H54 (cell line): ENCODE measurements at places on chromosomes 13 and 19.
A peak's percentile ranks its signal among the peaks of the same experiment; 100 is the strongest.

DNA sequence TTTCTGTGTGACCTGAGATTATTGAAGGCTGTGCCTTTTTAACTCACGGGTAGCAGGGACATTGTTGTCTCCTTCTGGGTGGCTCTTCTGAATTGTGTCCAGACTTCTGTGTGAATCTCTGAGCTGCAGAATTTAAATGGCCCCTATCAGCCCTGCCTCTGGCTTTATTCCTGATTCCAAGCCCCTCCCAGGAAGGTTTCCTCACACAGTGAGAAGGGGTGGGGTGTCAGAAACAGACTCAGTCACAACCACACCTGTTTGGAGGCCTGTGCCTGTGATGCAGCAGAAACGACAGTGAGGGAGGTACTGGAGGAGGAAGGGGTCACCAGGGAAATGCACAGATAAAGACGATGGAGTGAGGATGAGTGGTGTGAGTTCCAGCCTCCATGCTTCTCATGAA lies at the start of gene CLC:
CLC (minus strand) TSS at position 139 of the 400 bp plus-strand sequence; CDS start at position 62, 77 bp downstream.
- DNase-seq: no peak

- peak; percentile 95 for DNase-seq
Observed at GRCh38 chr19:531009-531752, 379 bp upstream of the CDC34 start.

DNA sequence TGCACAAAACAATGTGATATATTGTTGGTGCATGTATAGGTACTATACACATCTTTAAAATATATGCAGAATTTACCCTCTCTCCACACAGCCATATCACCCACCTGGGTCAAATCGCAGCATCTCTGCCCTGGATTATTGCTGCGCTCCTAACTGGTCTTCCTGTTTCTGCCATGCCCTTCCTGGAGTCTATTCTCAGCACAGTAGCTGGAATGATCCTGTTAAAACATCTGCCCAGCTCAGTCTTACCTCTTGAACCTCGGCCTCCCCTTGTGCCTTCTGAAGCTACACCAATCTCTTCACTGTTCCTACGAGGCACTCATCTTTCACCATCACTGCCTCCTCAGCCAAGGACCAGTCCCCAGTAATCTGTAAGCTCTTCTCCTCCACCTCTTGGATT lies 25.5 kb upstream of the TNFRSF19 start:
- no peak for DNase-seq

GRCh38 chr13:105599477-105600037 lies 935.9 kb downstream of the EFNB2 start:
- DNase-seq: no peak

DNA sequence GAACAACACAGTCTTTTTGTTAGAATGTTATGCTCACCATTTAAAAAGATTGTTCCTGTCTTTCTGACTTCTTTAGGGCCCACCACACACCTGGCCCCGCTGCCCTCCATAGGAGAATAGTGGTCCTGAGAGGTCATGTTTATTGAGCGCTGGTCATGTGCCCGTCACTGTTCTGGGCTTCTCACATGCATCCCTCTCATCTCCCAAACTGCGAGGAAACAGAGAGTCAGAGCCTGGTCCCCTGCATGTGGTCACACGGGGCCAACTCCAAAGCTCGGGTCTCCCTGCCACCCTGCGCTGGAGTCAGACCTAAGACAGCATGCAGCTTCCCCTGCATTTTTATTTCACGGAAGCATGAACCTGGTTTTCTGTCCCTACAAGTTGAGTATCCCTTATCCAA lies 70.4 kb upstream of the GPR183 start:
- DNase-seq: no peak

- DNase-seq: peak; percentile 89
Observed at GRCh38 chr19:3700242-3701032, at the start of gene PIP5K1C. PIP5K1C (minus strand) TSS chr19:3700468; CDS start chr19:3700390, 78 bp downstream.

DNA sequence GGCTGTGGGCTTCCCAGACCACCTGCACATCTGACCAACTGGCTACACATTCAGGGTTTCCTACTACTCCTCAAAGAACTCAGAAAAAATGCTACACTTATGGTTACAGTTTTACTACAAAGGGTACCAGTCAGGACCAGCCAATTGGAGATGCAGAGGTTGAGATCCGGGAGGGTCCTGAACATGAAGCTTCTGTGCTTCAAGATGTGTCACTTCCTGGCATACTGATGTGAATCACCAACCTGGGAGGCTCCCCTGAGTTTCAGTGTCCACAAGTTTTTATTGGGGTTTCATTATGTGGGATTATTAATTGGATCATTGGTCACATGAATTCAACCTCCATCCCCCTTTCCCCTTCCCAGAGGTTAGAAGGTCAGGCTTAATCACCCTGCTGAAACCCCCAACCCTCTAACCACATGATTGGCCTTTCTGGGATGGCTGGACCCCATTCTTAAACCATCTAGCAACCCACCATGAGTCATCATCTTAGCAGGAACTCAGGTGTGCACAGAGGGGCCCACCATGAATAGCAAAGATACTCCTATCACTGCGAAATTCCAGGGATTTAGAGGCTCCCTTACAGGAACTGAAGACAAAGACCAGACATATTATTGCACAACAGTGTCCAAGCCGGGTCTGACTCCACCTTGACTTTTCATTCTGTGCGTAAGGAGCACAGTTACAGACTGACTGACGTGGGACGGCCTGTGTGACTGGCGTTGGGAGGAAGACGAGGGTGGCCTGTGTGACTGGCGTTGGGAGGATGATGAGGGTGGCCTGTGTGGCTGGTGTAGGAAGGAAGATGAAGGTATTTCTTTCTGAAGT lies 90.7 kb downstream of the ATP8A2 start:
- DNase-seq: no peak

DNA sequence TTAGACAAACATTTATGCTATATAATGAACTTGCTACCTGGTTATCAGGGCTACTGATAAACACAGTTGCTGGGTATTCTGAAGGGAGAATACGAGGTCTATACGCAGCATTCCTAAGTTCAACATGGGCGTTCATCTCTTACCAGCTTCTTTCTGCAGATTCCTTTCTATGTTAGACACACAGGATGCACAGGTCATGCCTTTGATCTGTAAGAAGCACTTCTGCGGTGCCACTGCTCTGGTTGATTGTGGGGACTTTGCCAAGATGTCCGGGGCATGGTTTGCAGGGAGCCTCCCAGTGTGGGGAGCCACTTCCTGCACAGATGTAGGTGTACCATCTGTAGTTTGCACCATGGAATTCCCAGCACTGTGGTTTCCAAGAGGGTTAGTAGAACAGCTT lies 40.9 kb downstream of the ATP7B start:
- no peak for DNase-seq

DNA sequence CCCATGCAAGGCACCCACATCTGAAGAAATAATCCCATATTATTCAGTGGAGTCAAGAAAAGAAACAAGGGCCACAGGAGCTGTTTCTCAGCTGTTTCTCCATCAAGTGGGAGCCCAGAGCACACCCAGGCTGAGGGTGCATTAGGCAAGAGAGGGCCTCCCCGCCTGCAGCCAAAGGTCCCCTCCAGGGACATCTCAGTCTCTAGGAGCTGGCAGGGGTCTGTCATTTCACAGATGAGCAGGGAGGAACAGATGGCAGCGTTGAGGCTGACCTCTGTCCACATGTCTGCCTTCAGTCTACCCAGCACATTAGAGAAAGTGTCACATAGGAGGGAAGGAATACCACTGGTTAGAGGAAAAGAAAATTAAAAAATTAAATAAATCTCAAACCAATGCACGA lies 157.7 kb downstream of the ZNF536 start:
- DNase-seq: no peak

DNA sequence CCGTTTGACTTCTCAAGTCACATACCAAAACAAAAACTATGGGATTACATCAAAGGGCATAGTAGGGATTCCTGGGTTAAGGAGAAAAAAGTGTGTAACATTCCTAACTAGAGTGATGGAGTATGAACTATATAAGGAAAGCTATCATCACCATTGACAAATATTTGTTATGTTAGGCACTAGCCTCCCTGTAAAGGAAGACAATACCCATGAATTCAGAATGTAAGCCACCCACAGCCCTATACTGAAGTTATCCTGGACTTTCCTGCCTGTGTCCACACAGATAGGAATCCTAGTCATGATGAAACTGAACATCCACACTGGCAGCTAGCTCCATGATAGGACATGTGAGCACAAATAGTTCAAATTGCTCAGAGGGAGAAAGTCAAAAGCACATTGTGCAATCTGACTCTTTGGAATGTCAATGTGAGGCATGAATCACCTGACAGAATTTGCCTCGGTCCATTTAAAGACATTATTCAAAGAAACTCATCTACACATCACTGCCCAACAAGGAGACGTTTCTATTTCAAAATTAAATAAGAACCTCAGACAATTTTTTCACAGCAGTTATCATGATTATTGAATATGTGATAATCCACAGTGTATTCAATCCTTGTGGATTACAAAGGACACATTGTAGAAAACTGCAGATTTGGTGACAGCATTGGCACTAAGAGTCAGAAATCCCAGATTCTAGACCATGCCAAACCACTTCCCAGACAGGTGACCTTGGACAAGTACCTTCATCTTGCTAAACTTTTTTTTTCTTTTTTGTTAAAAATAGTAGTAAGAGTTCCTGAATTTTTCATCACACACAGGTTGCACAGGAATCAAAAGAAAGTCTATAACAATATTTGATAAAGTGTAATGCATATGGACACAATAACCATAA lies 529.3 kb downstream of the IRS2 start:
- DNase-seq: no peak

GRCh38 chr13:28012896-28013295 lies 24.4 kb upstream of the URAD start:
- DNase-seq: no peak

- no peak for DNase-seq
Observed at GRCh38 chr19:44602081-44602480, 11.3 kb upstream of the IGSF23 start.

DNA sequence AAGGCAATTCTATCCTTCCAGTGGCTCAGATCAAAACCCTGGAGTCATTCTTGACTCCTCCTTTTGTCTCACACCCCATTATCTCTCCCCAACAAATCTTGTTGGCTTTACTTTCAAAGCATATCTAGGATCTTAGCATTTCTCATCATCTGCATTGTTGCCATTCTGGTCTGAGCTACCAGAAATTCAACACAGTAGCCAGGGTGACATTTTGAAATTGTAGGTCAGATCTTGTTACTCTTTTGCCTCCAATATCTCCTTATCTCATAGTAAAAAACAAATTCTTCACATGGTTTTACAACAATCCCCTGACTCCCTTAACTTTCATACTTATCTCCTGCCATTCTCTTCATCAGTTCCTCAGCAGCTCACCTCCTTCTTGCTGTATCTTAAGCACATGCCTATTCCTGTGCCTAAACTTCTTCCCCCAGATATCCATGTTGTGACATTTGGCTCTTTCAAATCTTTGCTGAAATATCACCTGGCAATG lies 115.8 kb downstream of the KLF5 start:
- DNase-seq: no peak

- peak; percentile 82 for DNase-seq
Observed at GRCh38 chr13:111429064-111429558, 108.7 kb downstream of the TEX29 start.

GRCh38 chr13:113655346-113656002 lies 2.5 kb downstream of the ATP4B start:
- DNase-seq: no peak

GRCh38 chr13:111344471-111345191 lies 24.2 kb downstream of the TEX29 start:
- peak; percentile 51 for DNase-seq

GRCh38 chr19:37361994-37362393 lies 8.9 kb upstream of the ZNF527 start:
- no peak for DNase-seq

- no peak for DNase-seq
Observed at GRCh38 chr19:41156207-41156606, 36.8 kb upstream of the CYP2S1 start.

- DNase-seq: no peak
Observed at GRCh38 chr19:4098493-4098892, 25.4 kb downstream of the MAP2K2 start.

DNA sequence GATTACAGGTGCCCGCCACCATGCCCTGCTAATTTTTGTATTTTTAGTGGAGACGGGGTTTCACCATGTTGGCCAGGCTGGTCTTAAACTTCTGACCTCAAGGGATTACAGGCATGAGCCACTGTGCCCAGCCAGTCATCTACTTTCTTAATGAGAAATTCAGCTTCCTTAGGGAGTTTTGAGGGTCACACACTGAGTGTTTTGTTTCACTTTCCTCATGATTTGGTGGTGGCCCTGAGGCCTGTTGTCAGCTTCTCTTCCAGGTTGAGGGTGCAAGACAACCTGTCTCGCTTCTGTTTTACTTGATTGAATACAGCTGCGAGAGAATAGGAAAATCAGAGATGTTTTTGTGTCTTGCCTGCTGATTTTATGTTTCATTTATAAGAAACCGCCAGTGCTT lies 9.9 kb downstream of the FRY start:
- DNase-seq: no peak

DNA sequence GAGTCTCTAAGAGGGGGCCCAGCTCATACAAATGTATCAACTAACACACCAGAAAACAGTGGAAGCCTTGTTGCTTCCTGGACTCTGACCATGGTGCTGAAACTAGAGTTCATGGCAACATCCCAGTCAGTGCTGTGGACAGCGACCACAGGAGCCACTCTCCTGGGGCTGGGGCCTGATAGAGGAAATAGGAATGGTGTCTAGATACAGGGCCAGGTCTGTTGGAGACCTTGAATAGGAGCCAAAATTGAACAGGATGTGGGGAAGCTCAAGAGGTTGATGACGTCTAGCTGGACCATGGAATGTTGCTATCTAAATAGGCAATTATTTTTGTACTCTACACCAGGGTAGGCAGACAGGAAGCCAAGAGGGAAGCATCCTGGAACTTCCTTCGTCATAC lies 21.7 kb downstream of the LILRB4 start:
- DNase-seq: peak; percentile 20

- peak; percentile 97 for DNase-seq
Observed at GRCh38 chr19:4052114-4052992, 14.3 kb downstream of the ZBTB7A start.

GRCh38 chr13:43773602-43774001 lies 13.2 kb downstream of the ENOX1 start:
- DNase-seq: no peak

DNA sequence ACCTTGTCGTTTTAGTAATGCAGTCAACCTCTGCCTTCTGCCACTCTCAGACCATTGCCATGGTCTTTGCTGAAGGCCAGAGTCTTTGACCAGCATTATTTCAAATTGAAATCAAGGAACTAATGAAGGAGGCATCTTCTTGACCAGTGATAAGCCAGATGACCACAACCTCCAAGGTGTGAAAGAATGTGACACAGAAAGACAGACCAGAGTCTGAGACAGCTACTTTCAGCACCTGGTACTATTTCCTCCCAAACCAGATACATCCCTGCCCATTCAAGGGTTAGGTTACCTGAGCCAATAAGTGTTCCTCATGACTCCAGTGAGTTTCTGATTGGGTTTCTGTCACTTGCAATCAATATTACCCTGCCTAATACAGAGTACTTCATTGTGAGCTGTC lies 20.3 kb upstream of the RNASEH2B start:
- no peak for DNase-seq

DNA sequence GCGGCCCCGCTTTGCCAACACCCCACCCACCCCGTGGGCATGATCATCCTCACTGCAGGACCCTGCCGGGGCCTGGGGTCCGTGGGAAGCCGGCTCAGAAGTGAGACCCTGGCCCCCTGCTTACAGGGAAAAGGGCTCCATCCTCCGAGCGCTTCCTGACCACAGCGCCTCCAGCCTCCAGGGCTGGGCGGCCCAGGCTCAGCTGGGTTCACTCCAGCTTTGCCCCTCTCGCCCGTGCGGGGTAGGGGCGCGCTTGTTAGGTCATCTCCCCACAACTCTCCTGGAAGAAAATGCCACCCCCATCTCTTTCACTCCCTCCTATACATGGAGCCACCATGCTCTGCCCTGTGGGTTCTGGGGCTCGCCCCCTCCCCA lies 6.6 kb upstream of the C1QTNF9B start:
- no peak for DNase-seq

- no peak for DNase-seq
Observed at GRCh38 chr13:32453981-32454380, 26.1 kb upstream of the N4BP2L1 start.
